Trophoblast cell (in vitro differentiated cells and primary cell): ENCODE measurements at places on chromosomes 6 and 20.

DNA sequence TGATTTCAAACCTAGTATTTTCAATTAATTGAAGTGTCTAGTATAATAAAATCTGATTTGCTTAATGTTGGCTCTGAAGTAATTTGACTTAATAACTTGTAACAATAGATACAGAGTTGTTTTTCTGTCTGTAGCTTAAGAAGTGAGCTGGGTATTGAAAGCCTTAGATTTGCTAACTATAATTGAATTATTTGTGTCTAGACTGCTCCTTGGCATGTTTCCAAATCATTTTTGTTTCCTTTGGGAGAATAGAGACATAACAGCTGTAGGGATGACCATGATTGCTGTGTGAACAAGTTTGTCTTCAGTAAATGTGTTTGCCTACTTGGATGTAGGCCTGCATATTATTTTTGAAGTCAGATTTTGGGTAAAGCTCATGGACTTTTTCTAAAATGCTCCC, 115.4 kb downstream of the SCAF8 start:
- DNase-seq: no peak

DNA sequence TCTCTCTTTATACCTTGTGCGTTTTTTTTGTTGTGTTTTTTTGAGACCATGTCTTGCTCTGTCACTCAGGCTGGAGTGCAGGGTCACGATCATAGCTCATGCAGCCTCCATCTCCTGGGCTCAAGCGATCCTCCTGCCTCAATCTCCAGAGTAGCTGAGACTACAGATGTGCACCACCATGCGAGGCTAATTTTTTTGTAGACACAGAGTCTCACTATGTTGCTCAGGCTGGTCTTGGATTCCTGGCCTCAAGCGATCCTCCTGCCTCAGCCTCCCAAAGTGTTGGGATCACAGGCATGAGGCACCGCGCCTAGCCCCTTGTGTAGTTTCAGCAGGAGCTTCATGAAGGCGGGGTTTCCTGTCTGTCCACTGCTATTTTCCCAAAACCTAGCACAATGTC, 27.3 kb downstream of the PDRG1 start:
- DNase-seq: no peak

DNA sequence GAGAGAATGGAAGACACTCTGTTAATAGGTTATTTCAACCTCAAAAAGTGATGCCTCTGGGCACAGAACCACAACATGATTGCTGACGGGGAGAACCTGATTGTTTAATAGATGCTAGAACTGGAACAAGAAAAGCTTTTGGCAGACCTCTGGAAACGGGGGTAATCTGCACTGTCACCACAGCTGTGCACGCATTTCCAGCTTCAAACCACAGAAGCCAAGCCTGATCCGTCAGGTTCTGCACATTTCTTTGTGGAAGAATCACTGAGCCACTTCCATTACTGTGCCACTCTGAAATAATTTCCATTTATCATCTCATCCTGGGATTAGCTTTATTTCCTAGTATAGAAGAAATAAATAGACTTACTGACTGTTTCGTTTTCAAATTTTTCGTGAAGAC, 309.3 kb downstream of the FARS2 start:
- no peak for DNase-seq

GRCh38 chr6:42429042-42429585, 22.6 kb downstream of the TRERF1 start:
- DNase-seq: no peak

DNA sequence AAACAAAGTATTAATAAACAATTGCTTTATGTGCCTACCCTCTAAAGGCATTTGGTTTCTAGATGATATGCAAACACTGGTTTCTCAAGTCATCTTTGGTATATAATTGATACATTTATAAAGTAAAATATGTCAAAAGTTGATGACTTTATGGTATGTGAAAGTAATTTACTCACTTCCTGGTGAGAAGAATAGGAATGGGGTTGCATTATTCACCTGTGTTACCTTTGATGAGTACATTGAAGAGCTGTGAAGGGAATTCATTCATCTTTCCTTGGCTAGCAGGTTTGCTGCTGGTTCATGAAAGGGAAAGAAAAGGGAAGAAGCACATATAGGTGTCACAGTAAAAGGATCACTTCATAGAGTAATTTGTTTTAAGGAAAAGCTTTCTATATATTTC, 20.4 kb downstream of the RNF217 start:
- DNase-seq: no peak

GRCh38 chr6:166657531-166657930, 30.5 kb upstream of the RPS6KA2 start:
- DNase-seq: no peak

- no peak for DNase-seq
These were observed 14.8 kb downstream of the FAXC start for GRCh38 chr6:99334526-99335127.

DNA sequence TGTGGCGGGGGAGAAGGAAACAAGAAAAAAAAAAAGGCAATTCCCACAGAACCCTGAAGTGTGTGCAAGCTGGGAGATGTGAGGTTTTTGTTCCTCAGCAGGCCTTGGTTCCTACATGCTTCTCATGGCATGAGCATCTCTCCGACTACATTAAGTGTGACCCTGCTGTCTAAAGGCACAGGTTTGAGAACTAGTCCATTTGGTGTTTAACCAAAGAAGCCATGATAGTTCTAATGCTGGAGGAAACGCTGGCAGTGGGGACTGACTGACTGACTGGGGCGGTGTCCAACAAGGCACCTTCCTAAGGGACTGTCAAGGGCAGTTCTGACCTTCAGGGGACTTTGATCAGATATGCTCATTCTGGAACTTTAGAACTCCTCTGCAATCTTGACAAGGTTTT, 3.8 kb downstream of the TXNDC5 start:
- DNase-seq: no peak

DNA sequence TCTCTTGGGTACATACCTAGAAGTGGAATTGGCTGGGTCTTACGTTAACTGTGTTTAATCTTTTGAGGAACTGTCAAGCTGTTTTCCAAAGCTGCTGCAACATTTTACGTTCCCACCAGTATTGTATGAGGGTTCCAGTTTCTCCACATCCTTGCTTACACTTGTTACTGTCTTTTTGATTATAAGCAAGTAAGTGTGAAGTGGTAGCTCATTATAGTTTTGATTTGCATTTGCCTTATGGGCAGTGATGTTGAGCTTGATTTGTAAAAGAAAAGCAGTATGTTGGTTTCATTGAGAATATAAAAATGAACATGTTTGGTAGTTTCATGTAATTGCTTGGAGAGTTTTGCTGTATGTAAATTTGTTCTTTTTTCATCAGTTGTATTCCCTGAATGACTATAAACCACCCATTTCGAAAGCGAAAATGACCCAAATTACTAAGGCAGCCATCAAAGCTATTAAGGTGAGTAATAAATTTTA, 40.4 kb downstream of the SCAF8 start:
- DNase-seq: no peak

DNA sequence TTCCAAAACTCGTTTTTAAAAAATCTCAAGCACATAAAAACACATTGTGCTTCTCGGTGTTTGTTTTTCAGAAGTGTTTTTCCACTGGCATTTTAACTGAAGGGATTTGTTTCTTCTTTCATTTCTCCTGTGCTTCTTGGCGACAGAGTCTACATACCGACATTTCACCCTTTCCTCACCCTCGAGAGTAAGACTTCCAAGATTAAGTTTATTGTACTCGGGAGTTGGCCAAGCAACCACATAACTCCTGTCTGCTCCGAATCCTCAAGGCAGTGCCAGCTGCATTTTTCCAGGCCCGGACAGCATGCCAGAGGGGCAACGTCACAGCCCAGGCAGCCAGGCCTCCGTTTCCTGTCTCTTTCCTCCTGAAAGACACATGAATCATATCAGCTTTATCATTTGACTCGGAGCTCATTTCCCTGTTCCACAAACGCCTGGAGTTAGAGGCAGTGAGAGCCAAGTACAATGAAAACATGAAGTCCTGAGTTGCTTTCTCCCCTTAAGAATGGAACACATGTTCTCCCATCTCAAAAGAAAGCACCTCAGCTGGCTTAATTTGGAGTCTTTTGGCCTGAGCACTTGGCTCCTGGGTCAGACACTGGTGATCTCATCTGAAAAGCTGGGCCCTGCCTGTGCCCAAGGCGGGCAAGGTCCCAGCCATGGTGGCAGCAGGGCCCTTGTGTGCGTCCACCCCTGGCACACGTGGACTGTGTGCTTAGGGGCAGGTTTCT, 23.2 kb upstream of the FAM50B start:
- peak; percentile 96 for DNase-seq

DNA sequence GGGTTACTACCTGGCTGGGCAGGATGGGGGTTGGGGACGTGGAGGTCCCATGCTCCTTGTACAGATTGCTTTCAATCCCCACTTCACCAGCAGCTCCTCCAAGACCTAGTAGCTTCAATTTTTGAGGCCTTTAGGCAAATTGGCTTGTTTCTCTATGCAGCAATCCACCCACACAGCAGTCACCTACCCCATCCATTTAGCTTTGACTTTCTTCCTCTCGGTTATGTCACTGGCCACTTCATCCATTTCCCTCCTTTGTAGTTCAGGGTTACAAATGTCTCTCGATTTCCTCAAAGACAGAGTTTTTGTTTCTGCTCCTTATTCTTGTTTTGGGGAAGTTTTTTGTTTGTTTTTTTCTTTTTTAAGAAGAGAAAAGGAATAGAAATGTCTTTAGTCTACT, 33.4 kb upstream of the RSPO4 start:
- DNase-seq: no peak

- no peak for DNase-seq
These were observed 183.9 kb downstream of the ERMARD start for GRCh38 chr6:169935348-169935718.

GRCh38 chr20:17646209-17646960, 35.7 kb downstream of the RRBP1 start:
- no peak for DNase-seq

DNA sequence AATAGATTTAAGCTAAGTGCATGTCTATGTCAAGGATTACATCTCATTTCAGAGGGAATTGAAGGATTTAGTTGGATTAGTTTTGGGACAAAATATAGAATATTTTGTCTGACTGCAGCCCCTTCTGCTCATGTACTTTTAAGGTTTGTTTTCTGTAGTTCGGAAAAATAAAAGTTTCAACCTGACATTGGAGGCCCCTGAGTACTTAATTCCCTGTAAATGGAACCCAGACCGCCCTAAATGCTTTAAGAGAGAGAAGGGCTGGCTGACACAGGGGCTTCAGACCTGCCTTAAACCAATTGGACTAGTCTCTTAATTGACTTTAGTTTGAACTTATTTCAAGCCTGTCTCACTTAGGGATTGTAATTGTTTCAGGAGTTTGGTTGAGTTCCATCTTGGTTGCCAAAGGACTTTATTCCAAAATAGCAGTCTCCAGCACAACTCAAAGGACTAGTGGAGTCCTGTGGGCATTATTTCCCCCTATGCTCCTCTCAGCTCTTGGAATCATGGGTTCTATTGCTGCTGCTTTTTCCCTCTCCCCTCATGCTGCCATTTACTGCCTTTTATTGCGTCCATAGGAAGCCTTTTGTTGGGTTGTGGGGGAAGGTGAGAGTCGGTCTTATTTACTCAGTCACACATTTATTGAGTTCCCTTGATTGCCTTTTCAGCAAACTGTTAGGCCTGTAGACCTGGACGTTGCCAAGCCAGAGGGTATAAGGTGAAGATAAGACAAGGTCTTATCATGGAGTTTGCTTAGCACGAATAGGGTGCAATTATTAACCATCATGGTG, 14.5 kb downstream of the BRD2 start:
- peak; percentile 59 for DNase-seq

DNA sequence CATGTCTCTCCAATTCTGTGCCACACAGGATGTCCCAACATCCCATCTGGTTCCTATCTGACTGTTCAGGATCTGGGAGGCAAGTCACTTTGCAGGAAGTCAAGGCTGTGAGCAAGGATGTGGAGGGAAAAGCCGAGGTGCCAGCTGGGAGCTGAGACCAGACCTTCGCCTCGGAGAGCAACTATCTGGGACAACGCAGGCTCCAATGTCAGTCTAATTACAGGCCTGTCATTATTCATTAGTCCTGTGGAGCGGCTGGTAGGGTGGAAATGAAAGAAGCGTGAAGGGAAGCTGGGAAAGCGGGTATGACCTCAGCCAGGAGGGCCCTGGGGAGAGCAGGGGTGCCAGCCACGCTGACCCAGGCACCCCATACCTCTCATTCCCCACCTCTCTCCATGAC, 147.3 kb downstream of the UNC5CL start:
- DNase-seq: no peak
